ENCODE measurements at places on chromosomes 11 and 22.

DNA sequence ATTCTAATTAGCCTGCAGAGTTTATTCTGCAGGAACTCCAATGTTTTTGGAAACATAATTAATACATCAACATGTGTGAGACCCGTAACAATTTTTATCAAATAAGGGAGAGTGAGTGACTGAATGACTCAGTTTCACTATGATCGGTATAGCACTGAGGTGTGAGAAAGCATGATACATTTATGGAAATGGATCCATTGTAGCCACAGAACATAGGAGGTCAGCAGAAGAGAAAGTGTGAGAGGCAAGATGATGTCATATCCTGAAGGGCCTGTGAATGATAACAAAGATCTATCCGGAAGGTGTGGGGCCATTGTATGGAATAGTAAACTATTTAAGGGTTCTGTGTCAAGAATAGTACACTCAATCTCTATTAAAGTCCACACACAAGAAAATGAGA is 1406.1 kb upstream of the TENM4 start:
- DNase-seq = no peak

DNA sequence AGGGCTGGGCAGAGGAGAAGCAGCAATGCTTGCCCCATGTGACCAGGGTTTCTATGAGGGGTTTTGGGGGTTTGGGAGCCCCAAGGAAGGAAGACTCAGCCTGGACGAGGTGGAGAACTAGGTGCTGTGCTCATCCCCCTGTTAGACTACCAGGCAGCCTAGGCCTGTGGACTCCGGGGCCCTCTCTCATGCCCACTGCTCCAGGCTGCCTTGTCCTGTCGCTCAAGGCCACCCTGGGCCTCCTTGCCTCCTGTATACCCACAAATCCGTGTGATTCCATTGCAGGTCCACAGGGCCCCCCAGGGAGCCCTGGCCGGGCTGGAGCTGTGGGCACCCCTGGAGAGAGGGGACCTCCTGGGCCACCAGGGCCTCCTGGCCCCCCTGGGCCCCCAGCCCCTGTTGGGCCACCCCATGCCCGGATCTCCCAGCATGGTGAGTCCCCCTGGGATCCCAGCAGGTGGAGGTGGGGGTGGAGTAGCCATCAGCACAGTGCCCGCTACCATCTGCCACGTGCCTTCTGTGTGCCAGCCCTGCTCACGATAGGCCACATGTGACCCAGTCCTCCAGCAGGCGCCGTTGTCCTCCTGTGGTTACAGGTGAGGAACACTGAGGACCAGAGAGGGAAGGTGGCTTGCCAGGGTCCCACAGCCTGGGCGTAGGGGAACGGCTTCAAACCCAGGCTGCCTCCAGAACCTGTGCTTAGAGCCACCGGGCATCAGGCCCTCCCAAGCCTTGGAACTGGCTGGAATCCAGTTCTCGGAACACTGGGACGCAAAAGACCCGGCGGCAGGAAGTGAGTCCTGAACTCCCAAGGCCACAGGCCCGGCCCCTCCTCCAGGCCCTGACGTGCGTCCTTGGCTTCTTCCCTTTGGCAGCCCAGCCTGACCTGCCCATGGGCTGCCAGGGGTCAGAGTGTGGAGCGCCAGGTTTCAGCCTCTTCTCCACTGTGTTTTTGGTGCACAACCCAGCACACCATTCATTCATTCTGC is 26.6 kb downstream of the EMID1 start:
- DNase-seq = no peak

DNA sequence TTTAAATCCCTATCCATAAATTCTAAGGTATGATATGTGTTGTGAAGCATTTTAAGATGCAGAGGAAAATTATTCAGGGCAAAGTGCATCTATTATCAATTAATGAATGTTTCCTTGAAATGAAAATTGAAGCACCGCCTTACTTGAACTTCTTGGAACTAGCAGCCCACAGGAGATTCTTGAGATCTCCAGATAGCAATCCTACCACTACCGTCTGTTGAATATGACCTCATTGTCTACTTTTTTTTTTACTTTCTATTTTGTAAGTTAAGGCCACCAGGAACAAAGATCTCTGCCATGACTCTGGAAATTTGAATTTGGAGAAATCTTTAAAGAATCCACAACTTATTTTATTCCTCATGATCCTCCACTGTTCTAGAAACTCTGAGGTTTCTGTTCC is 808.7 kb downstream of the KCNA4 start:
- DNase-seq = no peak

- no peak for DNase-seq
Observed at GRCh38 chr22:33013531-33014162, 44.5 kb downstream of the SYN3 start.

DNA sequence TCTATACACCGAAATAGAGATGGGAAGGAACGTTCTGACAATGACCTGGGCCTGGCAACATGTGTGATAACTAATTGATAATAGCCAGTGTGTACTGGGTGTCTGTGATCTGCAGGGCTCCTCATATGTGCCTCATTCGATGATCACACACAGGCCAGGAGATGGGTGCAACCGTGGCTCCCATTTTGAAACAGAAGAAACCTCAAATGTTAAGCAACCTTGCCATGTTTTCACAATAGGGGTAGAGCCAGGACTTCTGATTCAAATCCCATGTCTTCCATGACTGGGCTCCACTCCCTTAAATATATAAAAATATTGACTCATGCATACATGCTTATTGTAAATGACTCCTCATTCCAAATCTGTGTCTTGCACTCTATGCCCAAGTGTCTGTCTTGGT is 11.1 kb downstream of the APOL3 start:
- no peak for DNase-seq

GRCh38 chr22:19782533-19782932 is 22.0 kb downstream of the TBX1 start:
- no peak for DNase-seq

DNA sequence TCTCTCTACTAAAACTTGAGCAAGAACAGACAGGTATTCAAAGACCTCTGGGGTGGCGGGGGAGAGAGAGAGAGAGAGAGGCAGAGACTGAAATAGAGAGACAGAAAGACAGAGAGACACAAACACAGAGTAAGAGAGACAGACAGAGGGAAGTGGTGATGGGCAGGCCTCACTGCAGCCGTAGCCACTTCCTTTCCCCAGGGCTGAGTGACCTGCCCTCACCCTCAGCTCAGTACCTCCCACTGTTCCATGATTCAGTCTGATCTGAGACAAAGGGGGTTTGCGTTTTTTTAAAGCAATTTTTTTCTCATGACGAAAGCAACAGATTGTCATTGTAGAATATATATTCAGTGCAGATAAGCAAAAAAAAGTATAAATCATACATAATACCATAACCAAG is 607.9 kb upstream of the B3GAT1 start:
- DNase-seq = no peak

DNA sequence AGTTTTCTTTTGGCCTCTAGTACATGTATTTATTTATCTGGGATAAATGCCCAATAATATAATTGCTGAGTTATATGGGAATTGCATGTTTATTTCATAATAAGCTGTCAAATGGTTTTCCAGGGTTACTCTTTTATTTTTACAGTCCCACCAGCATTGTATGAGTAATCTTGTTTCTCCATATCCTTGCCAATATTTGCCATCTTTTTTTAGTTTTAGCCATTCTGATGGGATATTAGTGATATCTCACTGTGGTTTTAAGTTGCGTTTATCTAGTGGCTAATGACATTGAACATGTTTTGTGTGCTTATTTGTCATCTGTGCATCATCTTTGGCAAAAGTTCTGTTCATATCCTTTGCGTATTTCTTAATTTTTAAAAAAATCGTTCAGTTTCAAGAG is 372.8 kb upstream of the CCDC179 start:
- DNase-seq = no peak

- no peak for DNase-seq
Observed at GRCh38 chr22:24310969-24311368, 40.3 kb downstream of the SPECC1L start.

- no peak for DNase-seq
Observed at GRCh38 chr22:19807161-19807913, 46.8 kb downstream of the TBX1 start.

GRCh38 chr11:35142481-35143075 is 3.6 kb downstream of the CD44 start:
- no peak for DNase-seq

DNA sequence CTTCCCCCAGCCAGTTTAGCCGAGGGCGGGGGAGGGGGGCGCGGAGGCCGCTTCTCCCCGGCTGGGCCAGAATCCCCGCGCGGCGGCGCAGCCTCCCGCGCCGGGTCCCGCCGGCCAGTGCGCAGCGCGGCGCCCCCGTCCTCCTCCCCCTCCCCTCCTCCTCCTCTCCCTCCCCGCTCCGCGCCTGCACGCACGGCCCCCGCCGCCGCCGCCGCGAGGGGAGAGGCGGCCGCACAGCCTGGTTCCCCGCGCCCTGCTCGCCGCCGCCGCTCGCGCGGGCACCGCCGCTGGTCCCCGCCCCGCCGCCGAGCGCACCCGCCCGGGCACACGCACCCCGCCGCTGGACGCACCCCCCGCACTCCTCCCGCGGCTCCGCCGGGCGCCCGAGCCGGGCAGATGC is at the start of gene FLRT1:
TSS of gene FLRT1 (plus strand) at position 356 of the 400 bp plus-strand sequence. CDS start 80,337 bp downstream, outside the sequence.
- no peak for DNase-seq

DNA sequence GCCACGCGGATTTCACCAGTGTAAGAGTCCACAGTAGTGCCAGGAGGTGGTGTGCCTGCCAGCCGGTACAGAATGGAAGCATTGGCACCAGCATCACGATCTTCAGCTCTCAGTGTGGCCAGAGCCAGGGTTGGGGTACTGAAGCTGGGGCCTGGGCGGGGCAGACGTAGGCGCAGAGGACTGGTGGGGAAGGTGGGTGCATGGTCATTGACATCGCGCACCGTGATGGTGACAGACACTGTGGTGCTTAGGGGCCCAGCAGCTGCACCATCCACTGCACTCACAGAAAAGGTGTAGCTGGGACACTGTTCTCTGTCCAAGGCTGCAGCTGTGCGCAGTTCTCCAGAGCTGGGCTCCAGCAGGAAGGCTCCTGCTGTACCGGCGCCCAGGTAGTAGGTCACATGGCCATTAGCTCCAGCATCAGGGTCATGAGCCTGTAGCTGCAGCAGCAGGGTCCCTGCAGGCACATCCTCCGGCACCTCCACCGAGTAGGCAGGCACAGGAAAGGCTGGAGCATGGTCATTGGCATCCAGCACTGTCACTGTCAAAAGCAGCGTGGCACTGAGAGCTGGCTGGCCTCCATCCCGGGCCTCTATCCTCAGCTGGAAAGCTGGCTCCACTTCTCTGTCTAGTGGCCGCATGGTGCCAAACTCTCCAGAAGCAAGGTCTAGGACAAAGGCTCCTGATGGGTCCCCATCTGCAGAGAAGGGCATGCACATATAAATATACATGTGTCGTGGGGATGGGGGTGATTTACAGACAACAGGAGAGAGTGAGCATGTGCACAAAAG is 7.9 kb upstream of the TPP1 start:
- DNase-seq = no peak

GRCh38 chr22:46796566-46797195 is 34.2 kb downstream of the TBC1D22A start:
- no peak for DNase-seq

DNA sequence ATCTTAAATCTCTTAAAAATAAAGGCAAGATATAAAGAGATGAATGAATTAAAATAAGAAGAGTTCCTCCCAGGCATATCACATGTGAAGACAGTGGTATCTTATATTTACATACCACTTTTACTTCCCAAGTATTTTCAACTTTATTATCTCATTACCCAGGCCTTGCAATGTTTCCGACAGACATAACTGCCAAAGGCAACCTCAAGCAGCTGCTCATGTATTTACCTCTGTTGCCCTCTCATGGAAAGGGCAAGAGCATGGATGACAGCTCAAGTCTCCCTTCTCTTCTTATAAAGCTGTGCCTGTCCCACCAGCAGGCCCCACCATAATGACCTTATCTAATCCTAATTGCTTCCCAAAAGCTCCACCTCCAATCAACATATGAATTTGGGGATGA is 894.2 kb downstream of the NTM start:
- DNase-seq = no peak

GRCh38 chr11:85718126-85718943 is 32.3 kb upstream of the CCDC89 start:
- DNase-seq = no peak

DNA sequence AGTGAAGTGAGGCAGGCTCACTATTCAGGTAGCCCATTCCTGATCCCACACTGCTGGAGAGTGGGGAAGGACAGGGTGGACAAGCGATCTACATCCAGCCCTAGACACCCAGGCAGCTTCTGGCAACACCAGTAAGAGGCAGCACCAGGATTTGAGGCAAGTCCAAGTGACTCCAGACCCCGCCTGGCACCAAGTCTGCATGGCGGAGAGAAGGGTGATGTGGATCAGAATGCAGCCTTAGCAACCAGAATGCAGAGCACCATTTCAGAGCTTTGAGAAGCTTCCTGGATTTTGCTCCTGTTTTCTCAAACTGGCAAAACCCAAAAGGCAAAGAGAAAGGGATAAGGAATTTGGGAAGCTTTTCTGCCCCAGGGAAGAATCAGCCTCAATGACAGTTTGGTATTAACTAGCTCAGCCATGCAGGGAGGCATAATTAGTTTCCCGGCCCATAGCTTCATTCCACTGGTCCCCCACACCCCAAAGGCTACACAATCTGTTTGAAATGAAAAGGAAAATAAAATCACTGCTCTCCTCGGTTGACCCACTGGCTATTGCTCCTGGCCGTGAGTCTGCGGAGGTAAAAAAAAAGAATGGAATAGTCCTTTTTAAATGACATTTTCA is 17.3 kb downstream of the GALNT18 start:
- DNase-seq = no peak

All from activated T-cell treated with anti-CD3 and anti-CD28 coated beads, Interleukin-2, amount 50 U/mL, for 24 hours (primary cell).